ENCODE measurements at places on chromosomes 16 and 17.

DNA sequence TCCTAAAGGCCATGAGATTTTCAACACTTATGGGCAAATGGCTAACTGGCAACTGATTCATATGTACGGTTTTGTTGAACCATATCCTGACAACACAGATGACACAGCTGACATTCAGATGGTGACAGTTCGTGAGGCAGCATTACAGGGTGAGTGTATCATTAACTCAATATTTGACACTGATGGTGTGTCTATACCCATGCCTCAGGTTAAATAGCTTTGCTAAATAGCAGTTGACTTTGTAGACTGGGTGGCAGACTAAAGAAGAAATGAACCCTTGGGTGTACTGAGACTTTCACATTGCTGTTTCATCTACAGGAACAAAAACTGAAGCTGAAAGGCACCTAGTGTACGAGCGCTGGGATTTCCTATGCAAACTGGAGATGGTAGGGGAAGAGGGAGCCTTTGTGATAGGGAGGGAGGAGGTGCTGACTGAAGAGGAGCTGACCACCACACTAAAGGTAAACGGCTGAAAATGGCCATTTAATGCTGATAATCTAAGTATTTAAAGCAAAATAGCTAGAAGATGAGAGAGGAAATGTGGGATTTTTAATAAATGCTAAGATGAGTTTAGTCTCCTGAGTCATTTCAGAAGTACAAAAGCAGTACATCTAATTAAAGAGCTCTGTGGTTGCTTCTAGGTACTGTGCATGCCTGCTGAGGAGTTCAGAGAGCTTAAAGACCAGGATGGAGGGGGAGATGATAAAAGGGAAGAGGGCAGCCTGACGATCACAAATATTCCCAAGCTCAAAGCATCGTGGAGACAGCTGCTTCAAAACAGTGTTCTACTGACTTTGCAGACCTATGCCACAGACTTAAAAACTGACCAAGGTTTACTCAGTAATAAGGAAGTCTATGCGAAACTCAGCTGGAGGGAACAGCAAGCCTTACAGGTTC lies 3.0 kb downstream of the SETD6 start:
- no peak for DNase-seq

DNA sequence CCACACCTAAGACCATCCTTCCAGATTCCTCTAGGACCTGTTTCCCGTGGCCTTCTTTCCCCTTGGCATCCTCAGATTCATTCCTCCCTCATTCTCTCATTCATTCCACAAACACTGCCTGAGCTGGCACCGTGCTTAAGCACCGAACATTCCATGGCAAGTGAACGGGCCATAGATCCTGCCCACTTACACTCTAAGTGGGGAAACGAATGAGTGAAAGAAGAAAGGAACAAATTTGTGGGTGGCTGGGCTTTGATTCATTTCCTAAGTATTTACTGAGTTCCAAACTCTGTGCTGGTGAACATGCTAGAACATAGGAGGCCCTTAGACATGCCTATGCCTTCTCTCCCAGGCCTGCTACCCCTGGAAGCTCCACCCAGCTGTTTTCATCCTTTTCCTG lies 30.0 kb downstream of the SRCIN1 start:
- DNase-seq: no peak

DNA sequence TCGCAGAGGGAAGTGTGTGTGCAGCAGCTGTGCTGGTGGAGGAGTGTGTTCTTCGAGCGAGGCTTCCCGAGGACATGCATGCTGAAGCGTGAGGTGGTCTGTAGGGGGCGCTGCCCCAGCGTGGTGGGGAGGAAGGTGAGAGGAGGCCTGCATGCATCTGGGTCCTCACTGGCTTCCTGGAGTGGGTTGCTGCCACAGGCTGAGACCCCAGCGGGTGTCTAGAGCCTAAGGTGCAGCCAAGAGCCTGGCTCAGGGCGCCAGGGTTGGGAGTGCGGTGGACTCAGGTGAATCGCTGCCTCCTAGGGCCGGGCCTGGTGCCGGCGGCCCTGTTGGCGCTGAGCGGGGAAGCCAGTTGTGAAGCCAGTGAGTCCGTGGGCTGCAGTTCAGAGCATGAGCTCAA lies 7.5 kb upstream of the HSD3B7 start:
- peak; percentile 16 for DNase-seq

DNA sequence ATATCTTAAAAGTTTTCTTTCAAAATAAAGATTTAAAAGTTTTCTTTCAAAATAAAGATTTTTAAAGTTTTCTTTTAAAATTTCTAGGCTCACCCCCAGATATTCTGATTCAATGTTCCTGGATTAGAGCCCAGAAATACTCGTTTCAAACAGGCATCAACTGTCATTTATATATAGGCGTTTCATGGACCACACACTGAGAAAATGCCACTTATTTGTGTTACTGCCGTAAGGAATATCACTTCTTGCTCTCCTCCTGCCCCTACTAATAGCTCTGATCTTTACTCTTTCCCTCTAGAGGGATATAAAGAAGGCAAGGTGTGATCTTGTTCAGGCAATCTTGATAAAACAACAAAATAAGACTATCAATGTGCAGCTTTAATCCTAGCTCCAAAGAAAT lies 1324.1 kb downstream of the CDH8 start:
- DNase-seq: no peak

DNA sequence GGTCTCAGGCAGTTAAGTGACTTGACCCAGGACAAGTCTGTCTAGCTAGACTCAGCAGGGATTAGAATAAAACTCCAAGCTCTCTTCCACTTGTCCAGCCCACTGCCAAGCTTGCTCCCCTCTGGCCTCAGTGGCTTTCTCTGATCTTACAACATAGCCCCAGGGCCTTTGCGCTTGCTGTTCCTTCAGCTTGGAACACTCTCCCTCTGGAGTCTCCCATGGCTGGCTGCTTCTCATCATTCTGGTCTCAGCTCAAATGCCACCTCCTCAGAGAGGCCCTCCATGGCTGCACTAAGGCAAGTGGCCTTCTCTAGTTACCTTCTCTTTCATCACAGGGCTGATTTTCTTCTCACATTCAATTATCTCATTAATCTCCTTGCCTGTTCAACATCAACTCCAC lies 1.1 kb downstream of the TVP23A start:
- DNase-seq: no peak

GRCh38 chr17:50893183-50893993 lies 27.2 kb upstream of the TOB1 start:
- DNase-seq: no peak

- DNase-seq: no peak
Observed at GRCh38 chr17:19331134-19331533, 31.4 kb downstream of the B9D1 start.

DNA sequence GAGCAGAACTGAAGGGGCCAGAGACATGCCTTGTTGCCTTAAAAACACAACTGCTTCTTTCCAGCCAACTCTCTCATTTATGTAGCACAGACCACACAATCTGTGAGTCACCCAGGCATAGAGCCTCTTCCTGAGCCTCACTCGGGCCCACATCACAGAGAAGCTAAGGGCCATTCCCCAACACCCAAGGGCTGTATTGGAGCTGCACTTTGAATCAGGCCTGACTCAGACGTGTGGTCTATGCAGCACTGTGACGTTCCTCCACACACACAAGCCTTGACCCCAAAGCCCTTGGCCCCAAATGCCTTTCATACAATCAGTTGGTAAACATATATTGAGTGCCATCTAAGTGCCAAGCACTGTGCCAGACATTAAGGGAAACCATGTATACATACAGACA lies 308.9 kb upstream of the DYNLRB2 start:
- DNase-seq: no peak

DNA sequence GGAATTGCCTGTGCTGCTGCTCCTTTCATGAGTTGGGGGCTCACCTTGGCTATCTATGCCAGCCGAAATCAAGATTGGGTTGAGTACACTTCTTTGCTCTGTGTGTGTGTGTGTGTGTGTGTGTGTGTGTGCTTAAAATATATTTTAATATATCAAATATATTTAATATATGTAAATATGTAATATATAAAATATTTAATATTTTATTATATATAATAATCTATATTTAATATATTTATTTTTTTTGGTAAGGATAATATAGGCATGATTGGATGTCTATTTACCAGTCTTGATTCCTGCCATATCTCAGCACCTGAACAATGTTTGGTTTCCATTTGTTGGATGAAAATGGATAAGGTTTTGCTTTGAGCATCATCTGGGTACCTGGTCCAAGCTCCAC lies 399.3 kb downstream of the CA10 start:
- DNase-seq: no peak

DNA sequence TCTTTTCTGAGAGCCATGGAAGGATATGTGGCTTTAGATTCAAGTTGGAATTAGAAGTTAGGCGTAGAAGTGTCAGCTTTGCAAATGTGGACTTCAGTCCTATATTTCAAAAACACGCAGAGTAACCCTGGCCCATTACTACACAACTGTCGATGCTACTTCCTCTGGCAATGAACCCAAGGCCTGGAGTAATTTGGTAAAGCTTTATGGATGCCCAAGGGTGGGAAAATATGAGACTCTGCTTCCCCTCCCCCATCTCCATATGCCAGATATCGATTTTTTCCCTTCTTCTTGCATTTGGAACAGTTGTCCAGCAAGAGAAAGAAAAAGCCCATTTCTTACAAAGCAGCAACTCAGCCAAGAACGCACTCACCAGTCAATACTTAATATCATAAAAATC lies 2.9 kb upstream of the MAP1LC3B start:
- DNase-seq: no peak

DNA sequence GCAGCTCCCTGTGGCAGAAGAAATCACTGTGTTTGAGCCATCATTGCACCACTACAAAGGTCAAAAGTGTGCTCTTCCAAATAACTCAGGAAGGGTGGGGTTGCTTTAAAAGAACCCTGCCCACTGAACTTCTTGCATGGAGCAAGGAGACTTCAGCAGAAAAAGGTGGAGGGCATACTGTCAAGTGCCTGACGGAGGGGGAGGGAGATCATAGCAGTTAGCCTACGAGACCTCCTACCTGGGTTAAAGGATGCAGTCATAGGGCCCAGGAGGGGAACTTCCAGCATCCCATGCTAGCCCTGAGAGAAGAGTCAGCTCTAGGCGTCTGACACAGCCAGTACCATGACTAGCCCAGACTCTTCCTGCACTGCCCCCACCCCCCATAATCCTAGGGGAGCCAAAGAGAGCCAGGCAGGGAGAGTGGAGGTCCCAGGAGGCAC lies 45.3 kb upstream of the MSI2 start:
- DNase-seq: no peak

GRCh38 chr17:2647957-2648356 lies 54.5 kb downstream of the PAFAH1B1 start:
- DNase-seq: no peak

- DNase-seq: no peak
Observed at GRCh38 chr17:82865774-82866395, 26.1 kb upstream of the ZNF750 start.
